Hindlimb muscle (tissue), 1 donor: ENCODE measurements at places on chromosomes 5 and 9.

DNA sequence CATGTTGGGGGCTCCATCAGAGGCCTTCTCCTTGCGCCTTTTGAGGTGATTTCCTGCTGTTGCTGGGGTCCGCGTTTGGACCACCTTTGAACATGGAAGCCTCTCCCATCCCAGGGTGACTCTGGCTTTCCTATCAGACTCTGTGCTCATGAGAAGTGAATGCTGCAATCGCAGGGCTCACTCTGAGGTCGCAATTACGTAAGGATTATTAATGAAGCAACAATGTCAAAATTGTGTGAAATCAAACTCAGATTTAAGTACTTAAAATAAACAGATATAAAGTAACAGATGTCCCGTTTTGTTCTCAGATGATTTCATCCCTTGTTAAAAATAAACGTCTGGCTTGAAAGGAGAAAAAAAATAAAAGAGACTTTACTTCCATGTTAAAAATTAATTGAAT, 634.2 kb downstream of the BNC2 start:
- DNase-seq, result no peak

DNA sequence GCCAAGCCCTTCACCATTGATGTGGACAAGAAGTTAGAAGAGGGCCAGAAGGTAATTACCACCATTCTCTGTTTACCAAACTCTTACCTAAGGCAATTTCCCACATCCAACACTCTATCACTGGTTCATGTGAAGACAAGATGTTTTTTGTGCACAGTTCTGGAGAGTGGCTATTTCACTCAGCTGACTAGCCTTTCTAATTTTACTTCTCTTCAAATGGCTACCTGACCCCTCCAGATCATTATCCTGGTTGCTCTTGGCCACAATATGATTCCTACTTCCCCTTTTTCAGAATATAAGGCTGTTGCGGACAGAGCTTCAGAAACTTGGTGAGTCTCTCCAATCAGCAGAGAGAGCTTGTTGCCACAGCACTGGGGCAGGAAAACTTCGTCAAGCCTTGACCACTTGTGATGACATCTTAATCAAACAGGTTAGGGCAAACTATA, 7.1 kb downstream of the KIF20A start:
- no peak for DNase-seq

DNA sequence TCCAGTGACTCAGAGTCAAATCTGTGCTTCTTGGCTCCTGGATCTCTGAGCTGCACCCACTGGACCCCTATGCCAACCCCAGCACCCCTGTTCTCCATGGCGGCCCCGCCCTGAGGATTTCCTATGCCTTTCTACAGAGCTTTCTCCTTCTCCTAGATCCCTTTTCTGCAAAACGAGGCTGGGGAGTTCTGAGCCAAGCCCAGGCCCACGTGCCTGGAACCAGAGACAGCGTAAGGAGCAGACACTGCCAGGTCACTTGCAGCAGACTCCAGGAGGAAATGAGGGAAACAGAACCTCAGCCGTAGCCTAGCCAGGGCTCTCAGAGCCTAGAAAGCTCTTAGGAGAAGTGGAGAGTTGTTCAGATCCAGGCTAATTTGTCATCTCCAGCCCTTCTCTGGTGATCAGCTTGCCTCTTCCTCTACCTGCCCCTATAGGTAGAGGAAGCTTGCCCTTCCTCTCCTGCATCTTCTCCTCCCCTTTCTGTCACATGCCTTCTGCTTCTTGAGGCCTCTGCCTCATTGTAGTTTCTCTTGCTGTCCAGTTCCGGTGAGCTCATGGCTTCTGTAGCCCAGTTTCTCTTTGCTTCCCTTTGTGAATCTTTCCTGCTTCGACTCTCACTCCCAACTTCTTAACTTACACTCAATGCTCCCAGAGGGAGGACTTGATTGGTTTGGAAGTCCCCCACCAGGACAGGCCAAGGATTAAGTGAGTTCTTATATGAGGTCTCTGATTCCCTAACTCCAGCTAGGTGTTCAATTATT, 163.4 kb downstream of the RGS3 start:
- DNase-seq, result peak; percentile 92

DNA sequence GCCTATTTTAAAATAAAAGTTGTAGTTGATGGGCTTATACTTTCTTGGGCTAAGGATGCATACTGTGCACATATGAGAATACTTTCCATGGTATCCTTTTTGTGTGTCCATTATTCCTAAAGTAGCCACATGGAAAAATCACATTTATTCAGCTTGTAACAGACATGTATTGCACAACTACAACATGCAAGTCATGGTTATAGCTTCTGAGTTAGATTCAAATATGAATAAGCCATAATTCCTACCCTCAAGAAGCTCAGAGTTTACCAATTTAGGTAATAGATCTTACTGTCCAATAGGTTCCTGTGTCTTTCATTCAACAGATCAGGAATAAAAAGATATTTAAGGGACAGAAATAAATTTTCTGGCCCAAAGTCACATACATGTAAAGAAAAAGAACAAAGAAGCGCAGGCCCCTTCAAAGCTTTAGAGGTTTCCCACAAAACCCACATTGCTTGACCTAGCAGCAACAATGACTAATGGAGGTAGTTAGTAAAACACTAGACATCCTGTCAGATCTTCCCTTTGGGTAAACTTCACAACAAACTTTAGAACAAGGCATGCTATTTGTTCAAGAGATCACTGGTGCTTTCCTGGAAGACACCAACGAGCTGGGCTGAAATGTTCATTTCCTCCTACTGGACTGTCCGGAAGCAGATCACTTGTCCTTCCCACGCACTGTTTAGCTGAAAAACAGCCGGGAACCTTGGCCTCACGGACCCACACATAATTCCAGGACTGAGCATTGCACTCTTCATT, 78.4 kb upstream of the ITGA1 start:
- DNase-seq, result no peak

- DNase-seq, result no peak
Observed at GRCh38 chr5:75051217-75051751, 1.1 kb downstream of the GCNT4 start.
